ENCODE measurements at places on chromosomes 2 and 18.
A peak's percentile ranks its signal among the peaks of the same experiment; 100 is the strongest.

GRCh38 chr2:137826373-137827372 is 137.6 kb upstream of the HNMT start:
- no peak for DNase-seq

- no peak for DNase-seq
Measured at GRCh38 chr18:13086906-13087305, 95.7 kb downstream of the CEP192 start.

- DNase-seq: no peak
Measured at GRCh38 chr2:100520224-100520623, 42.6 kb upstream of the PDCL3 start.

- DNase-seq: no peak
Measured at GRCh38 chr2:201697899-201698298, 545 bp downstream of the MPP4 start.

- DNase-seq: no peak
Measured at GRCh38 chr18:67381608-67382150, 134.8 kb downstream of the DSEL start.

- DNase-seq: no peak
Measured at GRCh38 chr2:209937893-209938292, 64.5 kb upstream of the RPE start.

DNA sequence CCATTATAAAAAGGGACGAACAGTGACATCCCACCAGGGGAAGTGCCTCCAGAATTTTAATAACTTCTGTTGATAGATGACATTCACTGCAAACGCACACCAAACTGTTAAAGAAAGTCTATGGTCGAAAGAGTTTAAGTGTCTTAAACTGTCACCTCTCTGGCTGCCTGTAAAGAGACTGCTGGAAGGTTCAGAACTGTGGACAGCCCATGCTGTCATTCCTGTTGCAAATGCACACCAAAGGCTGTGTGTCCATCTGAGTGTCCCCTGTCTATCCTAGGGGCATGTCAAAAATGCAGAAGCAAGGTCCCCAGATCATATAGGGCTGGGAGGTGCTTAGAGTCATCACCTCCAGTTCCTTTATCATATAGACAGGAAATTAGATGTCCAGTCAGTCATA is 171.8 kb downstream of the CYRIA start:
- no peak for DNase-seq

DNA sequence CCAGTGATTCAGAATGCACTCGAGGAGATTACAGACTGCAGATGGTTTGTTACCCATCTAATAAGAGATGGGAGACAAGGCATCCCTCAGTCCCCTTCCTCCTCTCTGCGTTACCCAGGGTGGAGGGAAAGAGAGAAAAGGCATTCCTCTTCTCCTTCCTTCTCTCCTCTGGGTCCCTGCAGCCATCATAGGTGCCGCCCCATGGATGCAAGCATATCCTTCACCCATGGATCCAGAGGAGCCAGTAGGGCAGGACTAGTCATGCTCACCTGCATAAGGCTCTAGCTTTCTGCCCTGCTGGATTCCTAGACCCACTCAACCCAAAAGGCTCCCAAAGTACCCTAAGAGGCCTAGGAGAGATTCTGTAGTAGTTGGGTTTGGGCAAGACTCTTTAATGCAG is 20.4 kb downstream of the CMPK2 start:
- DNase-seq: peak; percentile 42

- DNase-seq: peak; percentile 89
Measured at GRCh38 chr18:37565977-37566478, 430 bp upstream of the CELF4 start.

DNA sequence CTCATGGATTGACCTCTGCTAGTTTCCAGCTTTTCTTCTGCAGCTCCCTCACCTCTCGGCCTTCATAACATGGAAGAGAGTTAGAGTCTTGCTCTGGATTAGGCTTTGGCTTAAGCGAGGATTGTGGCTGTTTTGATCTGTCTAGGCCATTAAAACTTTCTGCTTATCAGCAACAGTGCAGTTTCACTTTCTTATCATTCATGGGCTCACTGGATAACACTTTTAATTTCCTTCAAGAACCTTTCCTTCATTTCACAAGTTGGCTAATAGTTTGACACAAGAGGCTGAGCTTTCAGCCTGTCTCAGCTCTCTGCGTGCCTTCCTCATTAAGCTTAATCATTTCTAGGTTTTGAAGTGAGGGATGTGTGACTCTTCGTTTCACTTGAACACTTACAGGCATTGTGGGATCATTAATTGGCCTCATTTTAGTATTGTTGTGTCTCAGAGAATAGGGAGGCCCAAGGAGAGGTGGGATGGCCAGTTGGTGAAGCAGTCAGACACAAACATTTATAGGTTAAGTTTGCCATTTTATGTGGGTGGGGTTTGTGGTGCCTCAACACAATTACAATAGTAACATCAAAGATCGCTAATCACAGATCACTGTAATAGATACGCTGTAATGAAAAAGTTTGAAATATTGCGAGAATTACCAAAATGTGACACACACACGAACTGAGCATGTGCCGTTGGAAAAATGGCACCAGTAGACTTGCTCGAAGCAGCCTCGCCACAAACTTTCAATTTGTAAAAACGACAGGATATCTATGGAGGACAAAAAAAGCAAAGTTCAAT is 129.3 kb downstream of the ZNF236 start:
- DNase-seq: no peak
